Hematopoietic multipotent progenitor cell (in vitro differentiated cells): ENCODE measurements at places on chromosomes 6 and 20. TPM values are rescaled to one million over a fixed set of nuclear protein-coding genes. Genes with fewer than 3 reads are reported as not detected.

DNA sequence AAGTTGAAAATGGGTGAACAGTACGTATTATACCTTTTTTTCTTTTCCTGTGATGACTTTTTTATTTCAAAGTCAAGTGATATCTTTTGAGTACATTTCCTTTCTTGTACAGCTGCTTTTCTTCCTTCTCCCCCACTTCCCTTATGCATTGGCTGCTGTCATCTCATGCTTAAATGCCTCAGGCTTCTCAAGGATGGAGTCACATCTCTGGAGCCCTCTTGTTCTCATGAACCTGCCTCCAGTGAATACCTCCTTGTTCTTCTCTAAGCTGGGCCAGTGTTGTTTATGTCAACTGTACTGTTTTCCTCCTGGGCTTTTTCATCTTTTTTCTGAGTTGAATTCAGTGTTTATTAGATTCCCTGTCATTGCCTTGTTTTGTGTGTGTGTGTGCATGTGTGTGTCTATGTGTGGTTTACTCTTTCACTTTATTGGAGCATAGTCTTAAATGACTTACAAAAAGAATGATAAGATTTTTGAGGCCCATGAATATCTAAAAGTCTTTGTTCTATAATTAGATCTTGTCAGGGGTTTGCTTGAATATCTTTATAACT is 23.6 kb downstream of the STXBP5 start:
- DNase-seq, result no peak

GRCh38 chr6:162099685-162100084 is 627.9 kb downstream of the PRKN start:
- no peak for DNase-seq

DNA sequence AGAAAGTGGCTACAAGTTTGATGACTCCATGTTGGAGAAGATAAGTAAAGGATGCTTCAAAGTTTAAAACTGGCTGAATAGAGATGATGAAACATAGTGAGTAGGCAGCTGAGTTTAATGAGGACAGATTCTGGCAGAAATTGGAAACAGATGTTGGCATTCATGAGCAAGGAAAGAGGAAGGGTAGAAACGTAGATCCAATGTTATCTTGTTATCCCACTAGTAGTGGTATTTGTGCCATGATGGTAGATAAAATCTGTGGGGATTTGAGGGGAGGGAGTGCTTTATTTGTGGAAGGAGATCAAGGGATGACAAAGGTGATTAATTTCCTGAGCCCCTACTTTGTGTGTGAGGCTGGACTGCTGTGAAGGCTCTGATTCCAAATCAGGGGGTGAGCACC is 69.5 kb downstream of the MRAP2 start:
- no peak for DNase-seq

CLVS2 gene
- total RNA-seq, result under 0.01 TPM

- DNase-seq, result peak; percentile 57
Measured at GRCh38 chr6:155314773-155315515, 660 bp upstream of the TFB1M start.

GRCh38 chr6:17390276-17390675 is 3.1 kb upstream of the CAP2 start:
- no peak for DNase-seq

- DNase-seq, result no peak
Measured at GRCh38 chr20:23289249-23289648, 61.3 kb upstream of the NXT1 start.

DNA sequence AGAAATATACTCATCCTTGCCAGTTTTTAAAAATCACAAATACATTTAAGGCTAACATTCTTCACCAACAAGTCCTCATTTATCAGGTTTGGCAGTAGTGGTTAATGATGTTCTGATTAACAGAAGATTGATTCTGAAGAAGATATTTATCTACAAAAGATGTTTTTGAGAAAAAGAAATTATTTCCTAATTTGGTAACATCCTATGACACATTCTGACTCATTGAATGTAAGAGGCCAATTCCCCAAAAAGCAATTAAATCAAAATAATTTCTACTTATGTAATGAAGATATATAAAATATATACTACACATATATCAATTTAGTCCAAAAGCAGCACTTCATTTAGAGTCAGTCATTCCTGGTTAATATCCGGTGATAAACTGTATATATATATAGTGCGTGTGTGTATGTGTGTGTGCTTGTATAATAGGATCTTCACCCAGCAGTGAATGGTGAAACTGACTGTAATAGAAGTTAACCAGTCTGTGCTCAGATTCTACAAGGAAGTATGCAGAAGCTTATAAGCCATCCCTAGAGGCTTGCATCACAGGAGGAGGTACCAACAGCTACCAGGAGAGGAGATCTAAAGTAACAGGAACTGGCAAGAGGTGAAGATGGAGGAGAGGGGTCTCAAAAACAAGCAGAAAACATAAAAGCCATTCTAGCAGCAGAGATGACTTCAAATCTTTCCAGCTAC is 82.9 kb upstream of the MARCKS start:
- no peak for DNase-seq

DNA sequence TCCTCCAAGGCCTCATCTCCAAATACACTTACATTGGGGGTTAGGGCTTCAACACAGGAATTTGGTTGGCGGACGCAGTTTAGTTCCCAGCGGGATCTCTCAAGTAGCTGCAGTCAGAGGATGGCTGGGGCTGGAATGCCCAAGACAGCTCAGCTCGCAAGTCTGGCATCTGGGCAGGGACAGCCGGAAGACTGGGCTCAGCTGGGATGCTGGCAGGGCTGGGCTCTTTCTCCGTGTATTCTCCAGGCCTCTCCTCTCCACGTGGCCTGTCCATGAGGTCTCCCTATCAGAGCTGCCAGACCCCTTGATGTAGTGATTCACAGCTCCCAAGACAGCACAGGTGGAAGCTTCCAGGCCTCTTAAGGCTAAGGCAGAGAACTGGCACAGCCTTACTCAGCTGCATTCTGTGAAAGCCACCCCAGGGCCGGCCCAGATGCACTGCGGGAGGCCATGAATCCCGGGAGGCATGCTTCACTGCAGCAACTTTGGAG is 5.0 kb downstream of the FGD2 start:
- no peak for DNase-seq

- peak; percentile 80 for DNase-seq
Measured at GRCh38 chr6:129500958-129501739, 208.8 kb downstream of the ARHGAP18 start.

DNA sequence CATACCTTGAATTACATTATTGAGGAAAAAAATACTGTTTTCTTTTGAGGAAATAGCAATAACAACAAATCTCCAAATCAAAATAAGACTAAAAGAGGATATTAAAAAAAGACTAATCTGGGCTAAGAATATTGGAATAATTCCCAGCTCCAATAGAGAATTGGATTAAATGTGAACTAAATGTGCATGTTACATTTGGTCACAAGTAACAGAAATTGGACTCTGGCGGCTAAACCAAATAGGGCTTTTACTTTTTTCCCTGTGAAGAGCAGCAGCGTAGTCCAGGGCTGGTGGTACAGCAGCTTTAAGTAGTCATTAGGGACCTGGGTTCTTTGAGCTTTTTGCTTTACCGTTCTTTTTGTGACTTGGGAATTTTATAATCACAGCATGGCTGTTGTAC is 71.9 kb downstream of the ELOVL2 start:
- DNase-seq, result no peak

HSPA12B gene
- under 0.01 TPM for total RNA-seq

GRCh38 chr20:2872459-2873009 is 747 bp upstream of the PTPRA start:
- peak; percentile 73 for DNase-seq

GRCh38 chr6:13486679-13487121 is 700 bp downstream of the GFOD1 start:
- no peak for DNase-seq

- no peak for DNase-seq
Measured at GRCh38 chr20:32622585-32623468, 37.7 kb upstream of the NOL4L start.

- no peak for DNase-seq
Measured at GRCh38 chr20:34493646-34494045, 22.6 kb upstream of the DYNLRB1 start.

GRCh38 chr6:18748314-18748713 is 361.2 kb downstream of the RNF144B start:
- no peak for DNase-seq

NQO2 gene
- 21.8 TPM for total RNA-seq

- no peak for DNase-seq
Measured at GRCh38 chr6:169620171-169621130, 81.4 kb downstream of the WDR27 start.

LY6G6C gene
- 0.54 TPM for total RNA-seq

DNA sequence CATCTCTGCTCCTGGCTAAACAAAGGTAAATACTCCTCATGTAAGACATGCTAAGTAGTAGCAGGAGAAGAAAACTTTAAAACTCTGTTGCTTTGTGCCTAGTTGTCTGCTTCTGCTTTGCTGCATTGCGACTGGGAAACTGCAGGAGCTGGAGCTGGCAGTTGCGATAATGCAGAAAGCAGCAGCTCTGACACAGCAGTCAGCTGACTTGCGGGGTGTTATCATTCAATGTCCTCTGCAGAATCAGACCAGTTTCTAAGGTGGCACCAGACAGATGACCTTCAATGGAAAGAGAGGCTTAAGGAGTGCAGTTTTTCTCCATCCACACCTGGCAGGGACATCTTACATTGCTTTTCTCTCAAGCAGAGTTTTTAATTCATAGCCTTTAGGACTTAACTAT is 69.9 kb upstream of the SOX4 start:
- DNase-seq, result no peak

DNA sequence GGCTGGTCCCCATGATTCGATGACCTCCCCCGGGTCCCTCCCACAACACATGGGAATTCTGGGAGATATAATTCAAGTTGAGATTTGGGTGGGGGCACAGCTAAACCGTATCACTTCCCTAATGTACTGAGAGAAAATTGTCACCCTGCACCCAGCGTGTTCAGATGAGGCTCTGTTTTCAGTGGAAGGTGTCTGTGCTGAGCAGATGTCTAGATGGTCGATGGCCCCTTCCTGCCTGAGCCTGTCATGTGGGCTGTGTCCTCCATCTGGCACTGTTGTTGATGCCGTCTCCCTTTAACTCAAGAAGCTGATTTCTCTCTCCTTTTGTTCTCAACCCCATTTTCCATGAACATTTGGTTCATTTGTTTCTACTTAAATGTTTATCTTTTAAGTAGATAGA is 37.0 kb downstream of the TMEM181 start:
- no peak for DNase-seq

DNA sequence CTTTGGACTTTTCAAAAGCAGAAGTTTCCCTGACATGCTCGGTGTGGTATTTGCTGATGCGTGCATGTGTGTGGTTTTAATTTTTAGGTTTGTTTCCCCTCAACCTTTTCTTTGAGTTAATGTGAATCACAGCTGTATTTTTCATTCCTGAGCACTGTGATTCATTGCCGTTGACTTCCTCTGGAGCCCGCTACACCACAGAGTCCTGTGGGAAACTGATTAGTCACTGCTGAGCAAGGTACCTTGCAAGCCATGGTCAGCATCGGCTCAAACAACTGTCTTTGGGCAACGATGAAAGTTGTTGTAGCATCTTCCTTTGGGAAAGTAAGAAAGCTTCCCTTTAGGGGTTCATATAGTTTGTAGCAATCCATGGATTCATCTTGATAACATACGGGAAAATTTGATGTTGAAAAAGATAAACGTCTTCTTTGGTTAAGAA is 57.5 kb downstream of the RIN2 start:
- DNase-seq, result peak; percentile 59

DNA sequence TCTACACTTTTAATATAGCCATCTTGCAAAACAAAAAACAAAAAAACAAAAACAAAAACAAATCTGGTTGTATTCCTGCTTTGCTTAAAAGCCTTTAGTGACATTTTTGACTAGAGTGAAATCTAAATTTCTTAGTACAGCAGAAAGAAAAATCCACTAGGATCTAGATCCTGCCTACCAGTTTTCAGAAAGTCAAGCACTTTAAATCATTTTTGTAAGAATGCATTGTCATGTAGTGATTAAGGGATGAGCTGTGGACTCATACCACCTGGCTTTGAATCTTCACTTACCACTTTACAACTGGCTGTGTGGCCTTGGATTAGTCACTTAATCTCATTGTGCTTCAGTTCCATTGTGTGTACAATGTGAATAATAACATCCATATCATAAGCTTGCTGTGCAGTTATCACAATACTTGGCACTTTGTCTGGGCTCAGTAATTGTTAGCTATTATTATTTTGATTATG is 4.0 kb downstream of the MKKS start:
- no peak for DNase-seq

DNA sequence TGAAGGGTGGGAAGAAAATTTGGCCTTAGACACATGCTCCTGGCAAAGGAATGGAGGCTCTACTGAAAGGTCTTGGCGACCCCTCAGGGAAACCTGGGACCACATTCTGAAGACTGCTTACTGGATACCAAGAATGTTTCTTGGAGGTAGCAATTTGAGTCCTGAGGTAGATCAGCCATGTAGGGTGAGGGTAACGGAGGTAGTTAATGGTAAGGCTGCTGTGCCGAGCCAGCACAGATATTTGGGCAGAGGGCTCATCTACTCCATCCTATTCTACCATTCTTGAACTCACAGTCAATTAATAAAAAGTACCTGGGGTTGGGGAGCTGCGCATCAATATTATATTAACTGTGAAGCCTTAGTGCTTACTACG is 401 bp upstream of the PHF3 start:
- no peak for DNase-seq

DNA sequence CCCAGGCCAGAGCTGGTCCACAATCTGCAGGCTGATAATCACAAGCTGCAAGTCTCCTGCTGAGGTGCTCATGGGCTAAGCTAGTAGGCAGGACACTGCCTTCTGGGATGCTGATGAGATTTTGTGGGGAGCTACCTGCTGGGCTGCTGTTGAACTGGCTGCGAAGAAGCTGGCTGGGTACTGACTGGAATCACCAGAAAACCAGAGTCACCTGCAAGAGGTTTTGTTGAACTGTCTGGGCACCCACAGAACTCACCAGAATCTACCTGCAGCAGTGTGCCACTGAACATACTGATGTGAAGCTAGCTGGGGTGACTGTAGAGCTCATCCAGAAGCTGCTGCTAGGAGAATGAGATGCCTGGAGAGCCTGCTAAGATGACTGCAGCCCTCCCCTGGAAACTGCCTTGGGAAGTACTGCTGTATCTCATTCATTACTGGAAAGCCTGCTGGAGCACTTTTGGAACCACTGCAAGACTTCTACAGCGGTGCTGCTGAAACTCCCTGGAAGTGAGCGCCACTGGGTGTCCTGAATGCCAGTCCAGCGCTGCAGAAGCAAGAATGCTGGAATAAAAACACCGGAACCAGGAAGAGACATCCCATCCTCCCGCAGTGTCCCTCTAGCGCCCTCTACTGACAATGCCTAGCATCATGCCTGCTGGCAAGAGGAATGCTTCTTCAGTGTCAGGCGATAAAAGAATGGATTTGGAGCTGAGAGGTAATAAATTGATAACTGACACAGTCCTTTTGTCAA is 64.9 kb upstream of the ARHGAP18 start:
- no peak for DNase-seq

- DNase-seq, result no peak
Measured at GRCh38 chr6:81640126-81640525, 112.4 kb downstream of the TENT5A start.

GRCh38 chr20:52761867-52762266 is 210.3 kb upstream of the TSHZ2 start:
- DNase-seq, result no peak

- no peak for DNase-seq
Measured at GRCh38 chr6:108083349-108083748, 8.8 kb upstream of the OSTM1 start.

GRCh38 chr6:78967191-78967590 is 99.8 kb downstream of the IRAK1BP1 start:
- no peak for DNase-seq

- DNase-seq, result peak; percentile 63
Measured at GRCh38 chr6:32815996-32816395, 806 bp downstream of the HLA-DOB start.
